ENCODE measurements at places on chromosomes 16 and 17.

DNA sequence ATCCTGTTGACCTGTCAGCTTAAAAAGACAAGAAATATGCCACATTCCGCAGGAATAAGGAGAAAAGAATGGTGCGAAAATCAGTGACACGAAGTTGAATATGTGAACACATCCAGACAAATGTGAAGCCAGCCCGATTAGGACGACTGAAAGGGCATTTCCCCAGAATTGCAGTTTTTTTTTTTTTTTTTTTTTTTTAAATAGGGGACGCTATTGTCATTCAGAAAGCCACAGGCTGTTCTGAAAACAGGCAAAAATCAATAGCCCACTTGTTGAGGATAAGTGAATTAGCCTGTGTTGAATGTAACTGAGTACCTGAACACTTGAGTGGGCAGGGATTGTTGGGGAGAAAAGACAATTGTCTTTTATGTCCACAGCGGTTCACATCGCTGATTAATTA, 507.1 kb downstream of the WWOX start:
- DNase-seq = no peak

DNA sequence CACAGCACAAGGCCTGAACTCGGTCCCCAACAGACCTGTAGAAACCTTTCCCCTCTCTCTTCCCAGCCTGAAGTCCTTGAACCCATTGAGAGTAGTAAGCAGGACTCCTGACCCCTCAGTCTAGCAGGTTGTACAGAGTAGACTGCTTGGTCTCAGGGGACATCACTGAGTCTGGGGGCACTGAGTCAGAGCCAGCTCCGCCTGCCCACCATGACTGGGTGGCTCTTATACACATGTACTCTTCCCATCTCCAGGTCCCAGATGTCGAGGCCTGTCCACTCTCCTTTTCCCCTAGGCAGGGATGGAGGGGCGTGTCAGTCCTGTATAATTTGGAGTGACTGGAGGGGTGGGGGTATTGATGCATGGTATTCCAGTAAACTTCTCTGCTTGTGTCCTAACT, 23.5 kb downstream of the LIG3 start:
- DNase-seq = no peak

- no peak for DNase-seq
Measured at GRCh38 chr17:76350463-76350862, 3.3 kb downstream of the PRPSAP1 start.

DNA sequence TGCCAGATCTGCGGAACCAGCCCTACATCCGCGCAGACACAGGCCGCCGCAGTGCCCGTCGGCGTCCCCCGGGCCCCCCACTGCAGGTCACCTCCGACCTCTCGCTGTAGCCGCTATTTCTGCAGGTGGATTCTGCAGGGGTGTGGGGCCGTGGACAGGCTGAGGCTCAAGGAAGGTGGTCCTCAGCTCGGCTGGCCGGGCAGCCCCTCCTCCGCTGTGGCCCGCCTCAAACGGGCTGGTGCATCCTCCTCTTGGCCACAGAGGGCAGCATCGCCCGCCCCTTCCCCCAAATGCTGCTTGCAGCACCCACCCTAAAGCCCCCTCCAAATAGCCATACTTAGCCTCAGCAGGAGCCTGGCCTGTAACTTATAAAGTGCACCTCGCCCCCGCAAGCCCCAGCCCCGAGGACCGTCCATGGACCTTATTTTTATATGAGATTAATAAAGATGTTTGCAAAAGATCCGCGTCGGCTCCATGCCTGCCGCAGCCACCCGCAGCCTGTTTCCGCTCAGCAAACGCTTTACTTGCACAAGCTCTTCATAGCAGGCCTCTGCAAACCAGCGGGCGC, 14.9 kb downstream of the SPATA32 start:
- no peak for DNase-seq

- no peak for DNase-seq
Measured at GRCh38 chr16:1351215-1351581, 480 bp downstream of the TSR3 start.

DNA sequence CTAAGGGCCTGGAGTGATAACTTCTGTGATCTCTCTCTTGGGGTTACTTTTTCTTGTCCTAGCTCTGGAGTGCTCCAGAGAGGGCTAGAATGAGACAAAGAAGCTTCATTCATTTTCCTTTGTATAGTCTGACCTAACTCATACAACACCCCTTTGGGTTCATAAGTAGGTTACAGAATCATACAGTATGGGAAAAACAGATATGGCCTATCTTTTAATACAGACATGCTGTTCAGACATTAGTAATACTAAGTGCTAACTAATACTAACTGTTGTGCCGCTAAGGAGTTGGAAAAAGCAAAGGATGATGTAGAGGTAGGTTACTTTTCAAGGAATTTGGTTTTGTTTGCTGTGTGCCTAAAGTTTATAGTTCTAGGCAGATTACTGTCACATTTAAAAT, 84.7 kb downstream of the NLK start:
- no peak for DNase-seq

DNA sequence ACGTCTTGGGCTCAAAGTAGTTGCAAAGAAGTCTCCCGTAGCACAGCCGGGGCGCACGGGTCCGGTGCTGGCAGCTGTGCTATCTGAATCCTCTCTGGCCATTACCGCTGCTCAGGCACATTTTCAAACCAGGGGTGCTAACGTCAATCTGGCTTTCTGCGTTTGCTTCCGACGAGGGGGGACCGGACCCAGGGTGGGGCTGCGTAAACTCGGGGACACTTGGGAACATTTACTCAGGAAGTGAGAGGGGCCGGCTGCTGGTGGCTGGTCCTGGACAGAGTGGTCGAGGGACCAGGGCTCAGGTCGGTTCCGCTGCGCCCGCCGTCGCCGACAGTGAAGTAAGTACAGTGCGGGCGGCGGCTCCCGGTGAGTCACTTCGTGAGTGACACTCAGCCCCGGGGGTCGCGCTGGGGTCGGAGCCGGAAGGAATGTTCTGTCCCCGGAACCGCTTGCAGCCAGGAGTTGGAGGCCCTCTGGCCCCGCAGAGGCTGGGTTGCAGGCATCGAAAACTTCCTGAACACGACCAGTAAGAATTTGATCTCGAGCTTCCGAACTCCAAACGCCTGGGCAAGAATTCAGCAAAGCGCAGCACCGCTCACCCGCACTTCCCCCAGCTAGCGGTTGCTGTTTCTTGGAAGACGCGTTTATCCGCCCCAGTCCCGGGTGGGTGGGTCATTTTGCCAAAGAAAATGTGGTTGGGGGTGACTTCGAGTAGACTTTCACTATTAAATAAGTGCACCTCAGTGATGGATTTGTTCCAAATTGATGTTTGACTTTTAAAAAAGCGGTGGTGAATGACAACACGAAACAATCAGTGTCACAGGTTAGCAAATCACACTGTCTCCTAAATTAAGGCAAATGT, 1.4 kb upstream of the HS3ST3B1 start:
- DNase-seq = no peak

- no peak for DNase-seq
Measured at GRCh38 chr16:11016993-11017392, 72.6 kb downstream of the CLEC16A start.

All from MM.1S (cell line).